IMR-90 (cell line): ENCODE measurements at places on chromosomes 4 and X. TPM values are rescaled to one million over a fixed set of nuclear protein-coding genes. Genes with fewer than 3 reads are reported as not detected.

DNA sequence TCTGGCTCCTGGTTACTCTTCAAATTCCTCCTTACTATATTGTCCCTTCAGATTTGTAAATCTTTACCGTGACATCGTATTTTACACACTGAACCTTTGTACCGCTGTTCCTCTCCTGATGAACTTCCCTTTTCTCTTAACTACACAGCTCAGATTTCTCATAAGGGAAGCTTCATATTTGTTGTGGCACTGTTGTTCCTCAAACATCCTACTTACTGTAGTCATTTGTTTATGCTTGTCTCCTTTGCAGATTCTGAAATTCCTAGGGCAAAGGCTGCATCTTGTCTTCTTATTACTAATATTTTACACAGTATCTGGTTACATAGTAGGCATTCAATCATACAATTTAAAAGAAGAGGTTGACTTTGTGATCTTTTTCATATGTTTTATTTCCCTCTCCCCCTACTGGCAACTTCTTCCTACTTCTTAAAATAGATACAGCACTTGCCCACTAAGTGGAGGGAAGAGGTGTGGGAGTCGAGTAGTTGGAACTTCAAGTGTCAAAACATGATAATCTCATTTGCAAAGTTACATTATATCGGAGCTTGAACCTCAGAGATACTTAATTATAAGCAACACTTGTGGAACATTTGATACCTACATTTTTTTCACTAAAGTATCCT is 50.0 kb downstream of the TET2 start:
- peaks cover 5% of the 10 kb centered on the region for H3K4me1 ChIP-seq
- H3K4me3 ChIP-seq: no peak overlapping the region
- no peak overlapping the region for H3K27ac ChIP-seq
- H3K36me3 ChIP-seq: peaks cover 3% of the 10 kb centered on the region; the same call in 1 of the 2 replicates
- peak; percentile 44 for DNase-seq

Gene LIMCH1
- 2.2 and 2.9 TPM in 2 replicates for total RNA-seq

GRCh38 chr4:7514789-7515188 is 80.1 kb upstream of the PSAPL1 start:
- peaks cover 47% of the 10 kb centered on the region for H3K27me3 ChIP-seq
- no peaks in the 10 kb centered on the region for H3K4me1 ChIP-seq
- no peak overlapping the region for H3K4me3 ChIP-seq
- DNase-seq: no peak
- no peak overlapping the region for H3K27ac ChIP-seq

GRCh38 chr4:13168326-13168725 is 315.8 kb downstream of the RAB28 start:
- no peaks in the 10 kb centered on the region for H3K4me1 ChIP-seq
- H3K27me3 ChIP-seq: no peaks in the 10 kb centered on the region
- no peak for DNase-seq
- H3K36me3 ChIP-seq: no peaks in the 10 kb centered on the region

Gene MAGEC3
- not detected in 2 replicates for total RNA-seq

DNA sequence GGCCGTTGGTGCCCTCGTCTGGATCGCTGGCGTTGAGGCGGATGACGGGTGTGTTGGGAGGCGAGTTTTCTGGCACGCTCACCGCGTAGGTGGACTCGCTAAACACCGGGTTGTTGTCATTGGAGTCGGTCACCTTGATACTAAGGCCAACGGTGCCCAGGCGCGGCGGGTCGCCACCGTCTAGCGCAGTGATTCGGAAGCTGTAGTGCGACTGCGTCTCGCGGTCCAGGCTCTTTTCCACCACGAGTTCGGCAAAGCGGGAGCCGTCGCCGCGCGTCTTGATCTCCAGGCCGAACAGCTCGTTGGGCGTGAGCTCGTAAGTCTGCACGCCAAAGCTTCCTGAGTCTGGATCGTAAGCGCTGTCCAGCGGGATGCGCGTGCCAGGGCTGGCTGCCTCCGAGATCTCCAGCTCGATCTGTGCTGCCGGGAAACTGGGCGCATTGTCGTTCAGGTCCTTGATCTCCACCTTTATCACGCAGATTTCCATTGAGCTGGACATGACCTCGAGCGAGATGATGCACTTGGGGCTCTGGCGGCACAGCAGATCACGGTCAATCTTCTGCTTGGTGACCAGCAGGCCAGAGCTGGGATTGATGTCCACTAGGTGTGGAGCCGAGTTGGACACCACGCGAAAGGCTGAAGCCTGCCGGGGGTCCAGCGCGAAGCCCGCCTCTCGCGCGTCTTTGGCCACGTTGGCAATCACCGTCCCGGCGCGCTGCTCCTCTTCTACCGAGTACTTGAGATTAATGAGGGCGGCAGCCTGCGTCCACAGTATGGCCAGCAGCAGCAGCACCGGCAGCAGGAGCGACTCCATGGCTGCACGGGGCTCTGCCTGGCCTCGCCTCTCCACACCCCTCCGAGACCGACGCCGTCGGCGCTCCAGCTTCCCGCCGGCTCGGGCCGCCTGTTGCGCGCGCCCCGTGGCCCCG is 2.0 kb downstream of the PCDH19 start:
- H3K4me3 ChIP-seq: no peak overlapping the region
- H3K4me1 ChIP-seq: no peaks in the 10 kb centered on the region
- peaks cover 36% of the 10 kb centered on the region for H3K27me3 ChIP-seq
- no peaks in the 10 kb centered on the region for H3K36me3 ChIP-seq
- no peak overlapping the region for H3K27ac ChIP-seq

DNA sequence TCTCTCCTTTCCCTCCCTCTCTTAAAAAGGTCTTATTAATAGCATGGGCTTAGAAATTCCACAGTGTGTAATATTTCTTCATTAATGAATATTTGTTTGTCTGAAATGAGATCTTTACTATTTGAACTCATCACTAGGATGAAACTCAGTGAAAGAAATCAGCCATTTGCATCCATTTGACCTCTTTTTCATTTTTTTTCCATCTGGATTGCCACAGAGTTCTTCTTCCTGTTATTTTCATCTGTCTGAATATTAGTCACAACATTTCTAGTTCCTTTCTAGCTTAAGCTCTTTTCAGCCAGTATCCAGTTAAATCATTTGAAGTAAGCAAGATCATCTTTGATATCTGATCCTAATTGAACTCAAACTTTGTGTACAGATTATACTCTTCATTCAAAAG is 69.2 kb upstream of the PLS3 start:
- H3K36me3 ChIP-seq: no peaks in the 10 kb centered on the region
- H3K4me1 ChIP-seq: no peaks in the 10 kb centered on the region
- H3K4me3 ChIP-seq: no peak overlapping the region
- DNase-seq: peak; percentile 4
- H3K27me3 ChIP-seq: peaks cover 2% of the 10 kb centered on the region

DNA sequence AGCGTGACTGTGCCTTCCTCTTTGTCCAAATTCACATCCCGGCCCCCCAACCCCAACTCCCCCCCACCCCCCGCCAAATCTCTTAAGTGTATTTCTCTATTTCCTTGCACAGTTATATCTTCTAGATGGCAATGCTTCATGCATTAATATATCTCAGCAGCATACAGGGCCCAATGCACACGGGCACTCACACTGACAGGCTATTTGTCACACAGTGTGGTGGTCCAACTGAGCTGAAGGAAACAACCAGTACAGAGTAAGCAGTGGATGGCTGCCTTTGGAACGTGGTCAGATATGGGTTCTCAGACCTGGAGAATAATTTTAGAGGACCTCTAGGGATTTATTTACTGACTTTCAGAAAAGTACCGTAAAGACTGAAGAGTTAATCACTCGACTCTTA is 681 bp downstream of the EXOC1 start:
- DNase-seq: no peak
- peak overlapping the region; percentile 89 for H3K4me3 ChIP-seq
- no peaks in the 10 kb centered on the region; the same call in 1 of the 2 replicates for H3K36me3 ChIP-seq
- H3K27me3 ChIP-seq: no peaks in the 10 kb centered on the region
- no peaks in the 10 kb centered on the region for H3K4me1 ChIP-seq

GRCh38 chr4:122666527-122667245 is 45.8 kb upstream of the IL21 start:
- H3K4me3 ChIP-seq: no peak overlapping the region
- peak; percentile 97 for DNase-seq
- H3K4me1 ChIP-seq: peaks cover 22% of the 10 kb centered on the region
- H3K36me3 ChIP-seq: no peaks in the 10 kb centered on the region

DNA sequence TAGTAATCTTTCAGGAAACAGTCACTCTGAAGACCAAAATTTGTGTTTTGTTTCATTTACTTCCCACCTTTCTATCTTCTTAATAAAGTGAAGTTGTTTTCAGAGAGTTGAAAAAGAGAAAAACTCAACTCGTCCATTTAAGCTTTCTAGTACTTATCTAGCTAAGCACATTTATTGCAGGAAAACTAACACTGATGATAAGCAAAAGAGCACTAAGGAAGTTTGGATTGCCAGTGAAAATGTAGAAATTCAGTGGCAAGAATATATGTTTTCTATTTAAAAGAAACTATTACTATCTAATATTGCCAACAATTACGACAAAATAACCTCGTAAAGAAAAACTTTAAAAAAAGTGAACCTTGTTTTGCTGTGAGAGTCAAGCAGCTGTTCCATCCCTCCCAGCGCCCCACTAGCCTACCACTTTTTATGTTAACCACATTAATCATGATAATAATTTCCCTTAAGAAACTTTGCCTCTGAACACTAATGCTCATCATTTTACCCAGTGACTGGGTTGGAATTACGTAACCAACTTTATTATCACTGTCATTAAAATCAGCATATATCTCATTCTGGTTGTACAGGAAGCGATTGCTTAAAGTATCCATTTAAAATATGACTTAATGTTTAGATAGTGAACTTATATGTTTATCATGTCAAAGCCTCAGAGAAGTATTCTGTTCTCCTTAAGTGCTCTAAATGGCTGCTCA is 24.8 kb downstream of the SPRY1 start:
- no peak overlapping the region for H3K4me3 ChIP-seq
- peaks cover 4% of the 10 kb centered on the region for H3K4me1 ChIP-seq
- no peaks in the 10 kb centered on the region for H3K36me3 ChIP-seq
- H3K27me3 ChIP-seq: no peaks in the 10 kb centered on the region
- peak overlapping the region; percentile 34; the same call in 1 of the 2 replicates for H3K27ac ChIP-seq
- peak; percentile 74 for DNase-seq

DNA sequence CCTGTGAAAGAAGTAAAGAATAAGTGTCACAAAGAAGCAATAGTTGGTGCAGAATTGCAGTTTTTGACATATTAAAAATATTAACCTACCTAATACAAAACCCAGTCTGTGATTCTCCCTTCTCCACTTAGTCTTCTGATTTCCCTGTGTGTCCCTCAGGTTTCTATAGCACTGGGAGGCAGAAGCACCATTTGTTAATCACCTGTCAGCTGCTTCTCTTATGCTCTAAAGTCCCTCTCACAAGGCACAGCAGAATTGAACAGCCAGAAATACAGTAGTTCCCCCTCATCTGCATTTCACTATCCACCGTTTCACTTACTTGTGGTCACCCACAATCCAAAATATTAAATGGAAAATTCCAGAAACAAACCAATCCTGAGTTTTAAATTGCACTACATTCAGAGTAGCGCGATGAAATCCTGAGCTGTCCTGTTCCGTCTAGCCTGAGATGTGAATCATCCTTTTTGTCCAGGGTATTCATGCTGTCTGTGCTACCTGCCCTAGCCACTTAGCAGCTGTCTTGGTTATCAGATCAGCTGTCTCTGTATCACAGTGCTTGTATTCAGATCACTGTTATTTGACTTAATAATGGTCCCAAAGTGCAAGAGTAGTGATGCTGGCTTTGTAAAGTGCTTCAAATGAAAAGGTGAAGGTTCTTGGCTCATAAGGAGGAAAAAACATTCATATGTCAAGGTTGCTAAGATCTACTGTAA is 984.1 kb upstream of the GRID2 start:
- H3K4me1 ChIP-seq: no peaks in the 10 kb centered on the region
- no peak overlapping the region for H3K4me3 ChIP-seq
- H3K36me3 ChIP-seq: no peaks in the 10 kb centered on the region
- H3K27ac ChIP-seq: no peak overlapping the region
- no peaks in the 10 kb centered on the region for H3K27me3 ChIP-seq

Gene ABCB7
- total RNA-seq: 15.8 and 17.5 TPM in 2 replicates

DNA sequence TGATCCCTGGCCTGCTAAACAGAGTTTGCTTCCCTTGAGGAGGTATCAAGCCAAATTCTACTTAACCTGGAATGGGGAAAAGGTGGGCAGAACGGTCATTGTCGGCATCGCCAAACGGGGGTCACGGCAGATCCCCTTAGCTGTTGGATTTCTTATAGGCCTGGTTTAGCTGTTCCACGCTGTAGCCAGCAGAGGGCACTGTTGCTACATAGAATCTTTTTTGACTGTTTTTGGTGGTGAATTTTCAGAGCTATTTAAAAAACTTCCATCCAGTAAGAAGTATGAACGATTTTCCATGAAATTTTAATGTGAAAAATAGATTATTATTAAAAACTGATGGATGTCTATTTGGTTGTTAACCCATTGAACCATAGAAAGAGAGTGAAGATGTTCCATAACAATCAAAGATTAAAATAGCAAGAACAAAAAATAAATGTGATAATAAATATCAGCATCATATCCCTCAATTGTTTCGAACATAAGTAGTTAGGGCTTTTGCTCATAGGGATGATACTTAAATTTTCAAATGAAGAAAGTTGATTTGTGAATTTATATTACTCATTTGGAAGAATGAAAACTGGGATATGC is 56.6 kb downstream of the LINC00632 start:
- H3K27me3 ChIP-seq: no peaks in the 10 kb centered on the region
- H3K4me3 ChIP-seq: peak overlapping the region; percentile 49
- peak; percentile 66 for DNase-seq
- H3K36me3 ChIP-seq: no peaks in the 10 kb centered on the region
- H3K27ac ChIP-seq: peak overlapping the region; percentile 24; the same call in 1 of the 2 replicates

DNA sequence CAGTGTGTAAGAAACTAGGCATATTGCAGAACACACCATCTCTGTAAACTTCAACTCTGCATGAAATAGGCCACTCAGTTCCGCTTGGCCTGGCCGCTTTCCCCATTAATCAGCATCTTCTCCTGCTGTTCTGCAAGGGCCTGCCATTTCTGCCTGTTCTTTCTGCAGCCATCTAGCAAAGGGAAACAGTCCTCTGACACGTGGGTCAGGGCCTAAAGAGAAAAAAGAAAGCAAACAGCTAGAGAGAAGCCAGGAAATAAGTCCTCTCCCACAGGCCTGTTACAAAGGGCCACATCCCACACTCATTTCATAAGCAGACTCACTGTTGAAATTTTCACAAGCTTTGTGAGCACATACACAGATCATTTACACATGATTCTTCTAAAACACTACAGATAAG is 130.1 kb downstream of the PDE5A start:
- DNase-seq: peak; percentile 59
- H3K4me1 ChIP-seq: peaks cover 6% of the 10 kb centered on the region
- H3K27me3 ChIP-seq: no peaks in the 10 kb centered on the region
- peak overlapping the region; percentile 2; the same call in 1 of the 2 replicates for H3K27ac ChIP-seq
- H3K36me3 ChIP-seq: peaks cover 70% of the 10 kb centered on the region

- DNase-seq: no peak
- no peak overlapping the region for H3K27ac ChIP-seq
- no peak overlapping the region for H3K4me3 ChIP-seq
- H3K36me3 ChIP-seq: peaks cover 3% of the 10 kb centered on the region
- H3K27me3 ChIP-seq: no peaks in the 10 kb centered on the region
Observed at GRCh38 chr4:185363251-185363650, 32.5 kb downstream of the LRP2BP start.

Gene FHDC1
- total RNA-seq: under 0.01 TPM in 2 replicates

DNA sequence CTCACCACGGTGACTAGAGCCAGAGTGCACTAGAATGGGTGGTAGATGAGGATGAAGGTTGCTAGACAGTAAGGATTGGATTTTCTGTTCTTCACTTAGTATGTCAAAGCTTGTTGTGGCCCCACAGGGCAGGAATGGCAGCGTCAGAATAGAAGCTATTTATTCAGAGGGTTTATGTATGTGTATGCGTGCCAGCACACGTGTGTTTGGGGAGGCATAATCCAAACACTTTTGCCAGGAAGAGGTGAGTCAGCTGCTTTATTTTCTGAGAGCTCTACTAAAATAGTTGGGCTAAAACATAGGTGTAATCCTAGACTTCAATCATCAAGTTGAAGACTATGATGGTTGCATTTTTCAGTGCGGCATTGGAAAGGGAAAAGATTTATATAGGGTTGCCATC is 1.2 kb upstream of the MAGEE2 start:
- H3K27ac ChIP-seq: no peak overlapping the region
- H3K36me3 ChIP-seq: no peaks in the 10 kb centered on the region
- H3K4me1 ChIP-seq: no peaks in the 10 kb centered on the region

Gene NRK
- total RNA-seq: 2.7 and 3.6 TPM in 2 replicates
